CD4-positive, alpha-beta T cell treated with Interleukin-1 beta for 1 hour (primary cell): ENCODE measurements at places on chromosomes 1 and 21.

DNA sequence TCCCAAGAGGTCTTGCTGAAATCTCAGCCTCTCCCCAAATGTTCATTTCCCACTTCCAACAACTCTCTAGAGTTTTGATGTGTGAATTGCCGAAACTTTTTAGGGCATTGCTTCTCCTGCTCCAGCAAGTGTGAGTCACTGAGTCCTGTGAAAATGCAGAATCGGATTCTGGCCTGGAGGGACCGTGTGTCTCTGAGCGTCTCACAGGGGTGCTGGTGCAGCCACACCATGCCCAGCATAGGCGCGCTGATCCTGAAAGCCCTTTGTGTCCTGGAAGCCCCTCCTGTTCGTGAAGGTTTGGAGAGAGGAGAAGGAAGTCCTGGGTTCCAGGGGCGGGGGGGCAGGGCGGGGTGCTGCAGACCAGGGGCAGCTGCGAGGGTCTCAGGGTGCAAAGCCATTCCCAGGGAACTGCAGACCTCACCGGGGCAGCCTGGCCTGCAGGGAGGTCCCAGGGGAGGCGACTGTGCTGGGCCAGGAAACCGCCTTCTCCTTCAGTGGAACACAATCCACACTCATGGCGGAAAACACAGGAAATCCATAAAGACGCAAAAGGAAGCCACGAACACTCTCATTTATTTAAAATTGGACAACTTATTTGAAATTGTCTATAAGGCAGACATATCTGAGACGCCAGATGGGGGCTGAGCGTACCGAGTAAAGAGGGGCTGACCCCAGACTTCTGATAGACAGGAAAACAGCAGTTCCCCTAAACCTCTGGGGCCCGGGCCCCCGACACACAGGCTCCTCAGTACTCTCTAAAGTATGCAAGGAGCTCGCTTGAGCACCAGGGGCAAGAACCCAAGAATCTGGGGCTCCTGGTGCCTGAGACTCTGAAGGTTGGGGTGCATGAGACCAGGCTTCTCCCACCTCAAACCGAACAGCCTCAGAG, 43.5 kb upstream of the ADARB1 start:
- DNase-seq = no peak

- no peak for DNase-seq
These were observed 2.1 kb upstream of the UBE2T start for GRCh38 chr1:202343652-202344349.

DNA sequence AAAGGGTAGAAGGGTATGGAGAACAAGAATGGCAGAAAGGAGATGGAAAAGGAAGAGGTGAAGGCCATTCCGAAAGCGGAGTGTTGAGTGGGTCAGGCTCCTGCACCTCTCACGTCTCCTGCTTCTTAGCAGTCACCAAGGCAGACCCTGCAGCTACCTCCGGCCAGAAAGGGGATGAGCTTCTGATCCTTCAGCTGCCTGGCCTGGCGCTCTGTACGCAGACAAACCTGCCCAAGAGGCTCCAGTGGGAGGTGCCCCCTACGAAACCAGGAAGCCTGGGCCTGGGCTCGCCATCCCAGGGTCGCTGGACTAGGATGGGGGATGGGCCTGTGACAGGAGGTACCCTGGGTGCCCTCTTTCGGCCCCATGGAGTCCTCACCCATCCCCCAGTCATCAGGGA, 3.0 kb downstream of the GPR61 start:
- no peak for DNase-seq

GRCh38 chr1:154713005-154713404, 105.0 kb upstream of the ADAR start:
- DNase-seq = no peak

- no peak for DNase-seq
These were observed 589.7 kb downstream of the DPYD start for GRCh38 chr1:97331165-97331564.

GRCh38 chr21:44079846-44080245, 27.4 kb upstream of the PWP2 start:
- no peak for DNase-seq

GRCh38 chr1:168343566-168343965, 62.9 kb downstream of the TBX19 start:
- DNase-seq = no peak

- no peak for DNase-seq
These were observed 30.0 kb downstream of the TMCC2 start for GRCh38 chr1:205257735-205258134.

DNA sequence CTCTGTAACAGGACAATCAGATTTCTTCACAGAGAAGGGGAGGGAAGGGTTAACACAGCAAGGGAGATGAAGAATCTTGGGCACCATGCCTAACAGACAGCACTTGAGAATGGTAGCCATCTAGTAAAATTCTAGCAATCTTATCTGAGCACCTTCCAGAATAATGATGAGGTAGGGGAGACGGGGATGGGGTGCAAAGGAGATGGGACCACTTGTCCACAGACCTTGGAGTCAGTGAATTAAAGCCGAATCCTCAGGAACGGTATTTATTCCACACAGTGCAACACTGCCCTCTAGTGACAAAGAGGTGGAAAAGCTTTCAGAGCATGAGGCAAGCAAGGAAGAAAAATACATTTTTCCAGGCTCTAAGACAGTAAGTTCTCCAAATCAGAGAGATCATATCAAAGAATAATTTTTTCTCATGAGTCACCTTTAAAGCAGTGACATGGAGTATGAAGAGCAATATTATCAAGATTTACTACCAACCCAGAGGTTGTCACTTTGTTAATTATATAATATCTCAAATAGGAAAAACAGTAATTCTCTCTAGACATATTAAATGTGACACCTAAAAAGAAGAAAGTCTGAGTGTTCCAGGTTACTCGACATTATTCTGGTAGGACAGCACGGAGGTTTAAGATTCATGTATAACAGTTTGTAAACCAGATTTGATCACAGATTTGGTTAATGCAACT, 43.3 kb upstream of the LPAR3 start:
- DNase-seq = peak; percentile 3

GRCh38 chr1:43293896-43294760, 6.7 kb upstream of the TIE1 start:
- no peak for DNase-seq

GRCh38 chr1:231407547-231408396, 14.3 kb downstream of the EGLN1 start:
- no peak for DNase-seq

GRCh38 chr1:7962636-7963377, 1.3 kb downstream of the PARK7 start:
- no peak for DNase-seq

DNA sequence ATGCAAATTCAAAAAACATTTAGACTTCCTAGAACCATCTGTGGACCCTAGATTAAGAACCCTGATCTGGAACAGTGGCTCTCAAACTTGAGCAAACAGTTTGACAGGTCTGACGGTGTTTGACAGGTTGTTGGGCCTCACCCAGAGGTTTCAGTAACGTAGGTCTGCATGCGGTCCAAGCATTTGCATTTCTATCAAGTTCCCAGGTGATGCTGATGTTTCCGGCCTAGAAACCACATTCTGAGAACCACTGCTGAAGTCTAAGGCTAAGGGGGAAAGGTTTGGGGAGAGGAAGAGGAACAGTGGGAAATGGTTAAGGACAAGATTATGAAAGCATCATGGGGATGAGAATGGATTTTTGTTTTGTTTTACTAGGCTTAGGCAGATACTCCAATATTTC, 48.6 kb downstream of the MDM4 start:
- peak; percentile 52 for DNase-seq

- peak; percentile 53 for DNase-seq
These were observed 19.6 kb downstream of the C21orf91 start for GRCh38 chr21:17799414-17800164.

DNA sequence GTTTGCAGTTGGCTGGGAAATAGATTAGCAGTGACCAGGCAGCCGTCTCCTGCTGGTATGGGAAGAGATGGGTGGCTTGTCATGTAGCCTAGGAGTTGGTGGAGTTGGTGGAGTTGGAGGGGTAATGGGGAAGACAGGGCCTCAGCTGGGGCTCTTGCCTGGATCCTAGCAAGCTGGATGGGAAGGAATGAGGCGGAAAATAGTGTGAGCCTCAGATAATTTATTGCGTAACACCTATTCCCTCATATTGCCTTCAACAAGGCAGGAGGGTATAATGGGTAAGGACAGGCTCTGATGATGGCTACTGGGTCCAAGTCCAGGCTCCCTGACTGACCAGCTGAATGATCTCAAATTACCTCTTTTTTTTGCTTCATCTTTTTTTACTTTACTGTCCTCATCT, 12.6 kb downstream of the MAP7D1 start:
- DNase-seq = no peak

GRCh38 chr1:42739753-42740700, at the start of gene CLDN19:
Gene CLDN19 (minus strand): TSS chr1:42740236. CDS start chr1:42740063, 173 bp downstream.
- no peak for DNase-seq

- no peak for DNase-seq
These were observed 6.1 kb downstream of the NENF start for GRCh38 chr1:212438831-212439237.

DNA sequence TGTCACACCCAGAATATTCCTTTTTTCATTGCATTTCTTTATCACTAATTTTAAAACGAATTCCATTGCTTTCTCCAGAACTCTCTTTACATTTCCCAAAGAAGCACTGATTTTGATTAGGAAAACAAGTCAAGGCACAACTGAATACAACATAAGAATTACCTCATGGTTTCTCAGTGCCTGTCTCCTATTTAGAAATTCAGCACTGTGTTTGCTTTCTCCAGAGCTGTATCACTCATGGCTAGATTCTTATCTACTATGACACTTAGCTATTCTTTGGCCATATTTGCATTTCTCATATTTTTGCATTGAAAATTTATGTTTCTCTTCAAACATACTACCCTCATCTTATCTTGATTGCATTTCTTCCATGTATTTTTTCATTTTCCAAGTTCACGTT, 1402.0 kb downstream of the MRPL39 start:
- DNase-seq = no peak

- no peak for DNase-seq
These were observed 39.0 kb upstream of the TMEM52 start for GRCh38 chr1:1958071-1958541.

- no peak for DNase-seq
These were observed 25.6 kb downstream of the CD244 start for GRCh38 chr1:160836981-160837557.

GRCh38 chr21:36499578-36500471, 19.9 kb upstream of the CLDN14 start:
- no peak for DNase-seq

DNA sequence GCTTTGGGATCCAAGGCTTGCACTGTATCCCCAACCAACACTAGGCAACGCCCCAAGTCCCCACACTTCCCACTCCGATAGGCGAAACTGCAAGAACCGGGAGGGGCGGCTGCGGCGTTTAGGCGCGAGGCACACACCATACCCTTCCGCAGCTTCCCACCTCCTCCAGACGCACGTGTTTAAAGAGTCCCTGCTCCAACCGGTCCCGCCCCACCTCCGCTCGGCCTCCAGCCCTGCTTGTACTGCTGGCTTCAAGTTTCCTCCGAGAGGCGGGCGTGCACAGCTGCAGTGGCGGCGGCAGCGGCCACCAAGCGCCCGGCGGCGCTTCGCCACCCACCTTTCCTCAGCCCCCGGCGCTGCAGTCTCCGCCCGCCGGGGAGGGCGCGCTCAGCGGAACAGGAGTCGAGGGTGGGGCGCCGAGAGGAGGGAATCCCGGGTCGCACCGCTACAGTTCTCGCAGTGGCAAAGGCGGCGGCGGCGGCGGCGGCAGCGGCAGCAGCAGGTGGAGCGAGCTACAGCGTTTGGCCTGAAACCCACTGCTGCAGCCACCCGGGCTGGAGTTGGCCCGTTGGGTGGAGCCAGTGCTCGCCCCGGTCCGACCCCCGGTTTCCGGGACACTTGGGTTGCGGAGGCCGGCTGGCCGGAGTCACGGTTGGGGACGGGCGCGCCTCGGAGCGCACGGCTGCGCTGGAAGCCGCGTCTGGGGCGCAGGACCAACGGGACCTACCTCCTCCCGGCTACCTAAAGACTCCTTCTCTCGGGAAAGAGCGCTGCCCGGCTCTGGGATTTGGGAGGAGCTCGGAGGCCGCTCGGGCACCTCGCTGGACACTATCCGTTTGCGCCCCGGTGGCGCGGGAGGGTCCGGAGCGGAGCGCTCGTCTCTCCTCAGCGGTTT, at the start of gene CNIH3:
CNIH3 (plus strand) TSS at position 457 of the 895 bp plus-strand sequence. CDS start 858 bp downstream, outside the sequence.
- no peak for DNase-seq

DNA sequence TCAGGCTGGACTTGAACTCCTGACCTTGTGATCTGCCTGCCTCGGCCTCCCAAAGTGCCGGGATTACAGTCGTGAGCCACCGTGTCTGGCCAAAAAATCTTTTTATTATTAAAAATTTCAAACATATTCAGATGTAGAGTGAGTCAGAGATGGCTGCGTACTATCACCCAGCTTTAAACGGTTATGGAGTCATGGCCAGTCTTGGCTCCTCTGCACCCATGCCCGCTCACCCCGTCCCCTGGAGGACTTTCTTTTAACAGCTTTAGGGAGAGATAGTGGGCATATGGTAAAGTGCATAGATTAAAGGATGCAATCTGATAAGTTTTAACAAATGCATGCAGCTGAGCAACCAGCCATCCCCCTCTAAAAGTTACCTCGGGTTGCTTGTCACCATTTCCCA, 51.8 kb downstream of the TNFRSF8 start:
- no peak for DNase-seq

GRCh38 chr1:115980998-115981993, 5.0 kb downstream of the SLC22A15 start:
- peak; percentile 8 for DNase-seq

DNA sequence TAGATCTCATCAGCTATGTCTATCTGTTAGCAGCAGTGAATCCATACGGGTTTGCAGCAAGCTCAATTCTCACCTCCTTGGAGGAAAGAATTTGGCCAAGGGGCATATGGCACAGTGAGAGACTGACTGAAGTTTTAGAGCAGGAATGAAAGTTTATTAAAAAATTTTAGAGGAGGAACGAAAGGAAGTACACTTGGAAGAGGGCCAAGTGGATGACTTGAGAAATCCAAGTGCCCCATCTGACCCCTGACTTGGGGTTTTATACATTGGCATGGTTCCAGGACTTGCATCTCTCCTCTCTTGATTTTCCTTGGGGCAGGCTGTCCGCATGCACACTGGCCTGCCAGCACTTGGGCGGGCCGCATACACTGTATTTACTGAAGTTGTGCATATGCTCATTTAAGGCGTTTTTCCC, 9.2 kb upstream of the OSBPL9 start:
- no peak for DNase-seq

- no peak for DNase-seq
These were observed 559.9 kb upstream of the PBX1 start for GRCh38 chr1:163999131-163999530.

GRCh38 chr21:43312011-43312410, 114.9 kb downstream of the SIK1 start:
- no peak for DNase-seq

DNA sequence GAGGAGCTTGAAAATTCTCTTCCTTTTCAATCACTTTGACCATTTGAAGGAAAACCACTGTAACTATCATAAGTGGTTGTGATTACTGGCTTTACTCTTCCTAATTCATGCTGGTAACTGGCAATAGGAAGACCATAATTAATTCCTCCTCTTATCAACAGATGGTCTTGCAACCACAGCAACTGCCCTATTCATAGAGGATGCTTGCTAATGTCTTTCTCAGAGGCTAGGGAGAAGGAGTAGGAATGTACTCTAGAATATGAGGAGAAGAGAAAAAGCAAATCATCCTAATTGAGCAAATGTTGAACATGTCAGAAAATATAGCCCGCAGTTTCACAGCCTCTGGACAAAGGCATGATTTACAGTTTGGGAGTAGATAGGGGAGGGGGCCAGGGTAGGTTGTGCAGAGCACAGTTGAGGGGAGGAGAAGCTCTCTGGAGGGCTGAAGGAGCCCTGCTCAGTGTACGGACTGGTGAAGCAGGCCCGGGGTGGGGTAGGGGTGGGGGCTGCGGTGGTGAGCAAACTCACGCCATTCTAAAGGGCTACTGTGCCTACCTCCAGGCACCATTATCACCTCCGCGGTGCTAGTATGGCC, 192.9 kb downstream of the PCP4 start:
- DNase-seq = no peak

GRCh38 chr1:172932981-172933380, 117.8 kb downstream of the TNFSF18 start:
- no peak for DNase-seq
